ENCODE measurements at places on chromosomes 1 and 21.

DNA sequence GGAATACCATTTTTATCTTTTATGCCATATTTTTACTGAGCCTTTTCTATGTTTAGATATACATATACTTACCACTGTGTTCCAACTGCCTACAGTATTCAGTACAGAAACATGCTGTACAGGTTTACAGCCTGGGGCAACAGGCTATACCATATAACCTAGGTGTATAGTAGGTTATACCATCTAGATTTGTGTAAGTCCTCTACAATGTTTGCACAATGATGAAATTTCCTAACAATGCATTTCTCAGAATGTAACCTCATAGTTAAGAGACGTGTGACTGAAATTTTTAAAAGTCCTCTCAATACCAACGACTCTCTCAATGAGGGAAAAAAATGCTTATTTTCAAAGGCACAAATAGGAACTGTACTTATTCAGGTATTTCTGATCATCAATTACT lies 21.7 kb downstream of the INTS7 start:
- no peak for DNase-seq

- DNase-seq: no peak
These were observed 89.8 kb downstream of the UCK2 start for GRCh38 chr1:165917166-165917565.

DNA sequence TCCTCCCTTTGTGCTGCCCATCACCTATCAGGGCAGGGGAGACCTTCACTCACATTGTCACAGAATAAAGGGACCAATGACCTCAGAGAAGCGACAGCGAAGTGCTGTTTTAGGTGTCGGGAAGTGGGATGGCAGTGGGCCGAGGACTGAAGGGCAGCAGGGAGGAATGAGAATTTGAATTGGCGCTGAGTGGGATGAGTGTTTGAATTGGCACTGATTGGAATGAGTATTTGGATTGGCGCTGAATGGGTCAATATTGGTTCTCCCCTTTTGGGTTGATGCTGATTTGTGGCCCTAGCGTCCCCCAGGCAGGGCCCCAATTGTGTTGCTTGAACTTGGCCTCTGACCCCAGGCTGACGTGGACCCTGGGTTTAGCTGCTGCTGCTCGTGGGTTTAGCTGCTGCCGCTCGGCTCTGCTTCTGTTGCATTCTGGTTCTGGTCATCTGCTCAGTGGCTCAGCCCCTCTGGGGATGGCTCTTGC lies 12.4 kb upstream of the UMODL1 start:
- DNase-seq: no peak

- DNase-seq: peak; percentile 38
These were observed 478 bp downstream of the RIT1 start for GRCh38 chr1:155910621-155911121.

DNA sequence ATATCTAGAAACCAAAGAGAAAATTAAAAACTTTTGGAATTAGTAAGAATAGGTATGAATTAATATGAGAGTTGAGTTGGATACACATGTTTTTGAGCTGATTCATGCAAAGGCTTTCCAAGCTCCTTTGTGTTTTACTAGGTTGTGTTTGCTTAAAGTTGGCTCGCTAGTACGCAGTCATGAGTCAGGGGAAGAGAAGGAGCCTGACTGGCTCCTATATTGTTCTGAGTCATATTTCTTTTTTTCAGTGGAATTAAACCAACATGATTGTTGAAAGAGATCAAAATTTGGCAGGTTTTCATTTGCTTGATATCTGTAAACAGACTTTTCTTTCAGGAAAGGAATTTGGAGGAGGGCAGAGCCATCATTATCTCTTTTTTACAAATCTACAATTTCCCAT lies 66.7 kb downstream of the MAGI3 start:
- no peak for DNase-seq
